HS-5 (cell line): ENCODE measurements at places on chromosomes 11 and 22.

DNA sequence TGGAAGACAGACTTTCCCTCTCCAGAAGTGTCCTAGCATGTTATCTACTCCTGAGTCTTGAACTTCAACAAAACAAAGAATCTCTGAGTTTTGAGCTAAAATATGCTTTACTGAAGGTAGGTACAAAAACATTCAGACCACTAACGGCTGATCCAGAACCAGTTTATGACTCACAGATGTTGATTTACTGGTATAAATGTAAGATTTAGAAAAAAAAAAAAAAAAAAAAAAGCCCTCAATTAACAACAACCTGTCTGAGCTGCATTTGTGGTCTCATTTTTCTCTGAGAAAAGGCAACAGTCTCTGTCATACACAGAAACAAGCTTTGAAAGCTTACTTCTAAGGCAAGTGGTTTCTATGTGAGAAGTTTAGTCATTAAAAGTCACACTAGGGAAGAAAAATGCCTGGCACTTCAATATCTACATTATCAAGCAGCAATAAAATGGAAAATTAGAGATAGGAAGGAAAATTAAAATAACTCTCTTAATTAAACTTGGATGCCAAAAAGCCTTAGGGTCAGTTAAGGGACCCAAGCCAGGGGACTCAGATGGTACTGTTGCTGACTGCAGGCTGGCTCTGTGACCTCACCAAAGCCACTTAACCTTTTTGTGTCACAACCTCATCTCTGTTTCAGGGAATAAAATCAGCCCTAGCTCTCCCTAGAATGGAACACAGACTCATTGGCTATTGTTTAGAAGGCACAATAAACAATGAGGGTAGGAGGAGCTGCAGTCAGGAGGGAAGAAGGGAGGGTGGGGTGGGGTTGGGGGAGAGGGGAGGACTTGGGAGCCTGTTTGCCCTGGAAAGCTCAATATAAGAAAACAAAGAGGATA is 61.7 kb downstream of the ETS1 start:
- DNase-seq: no peak

GRCh38 chr11:1109918-1110705 is 35.4 kb downstream of the MUC2 start:
- no peak for DNase-seq

DNA sequence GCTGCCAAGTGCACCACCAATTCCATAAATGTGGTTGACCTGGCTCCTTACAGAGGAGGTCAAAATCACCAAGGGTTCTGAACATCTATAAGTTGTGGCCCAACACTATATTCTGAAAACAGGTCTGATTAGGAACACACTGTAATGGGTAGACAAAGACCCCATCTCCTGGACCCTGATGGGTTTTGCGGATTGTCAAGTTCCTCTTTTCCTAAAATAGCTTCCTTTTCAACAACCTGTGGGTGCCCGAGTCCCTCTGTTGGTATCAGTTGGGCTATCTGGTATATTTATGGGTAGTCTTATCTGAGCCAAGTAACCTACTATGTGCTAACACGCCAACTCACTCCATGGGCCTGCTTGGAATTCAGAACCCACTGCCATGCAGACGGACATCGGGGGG is 9.9 kb upstream of the CACNG2 start:
- no peak for DNase-seq

DNA sequence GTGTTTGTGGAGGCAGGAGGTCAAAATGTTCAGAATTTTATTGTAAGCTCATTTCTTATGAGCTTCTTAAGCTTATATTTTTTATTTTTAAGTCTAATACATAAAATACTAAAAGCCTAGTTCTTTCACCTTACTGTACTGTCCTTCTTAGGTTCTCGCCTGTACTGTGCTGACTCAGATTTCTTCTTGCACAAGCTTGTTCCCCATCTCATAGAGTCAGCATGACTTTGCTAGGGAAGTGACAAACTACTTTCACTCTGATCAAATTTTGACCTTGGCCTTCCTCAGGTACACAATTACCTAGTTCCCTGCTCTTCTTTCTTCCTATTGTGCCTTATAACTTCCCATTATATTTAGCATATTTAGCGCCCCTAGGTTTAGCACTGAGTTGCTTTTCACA is 81.5 kb downstream of the STK33 start:
- no peak for DNase-seq

- DNase-seq: peak; percentile 55
These were observed 30.0 kb upstream of the MMP7 start for GRCh38 chr11:102560555-102561011.

GRCh38 chr22:49226096-49226495 is 601.6 kb downstream of the BRD1 start:
- DNase-seq: no peak

DNA sequence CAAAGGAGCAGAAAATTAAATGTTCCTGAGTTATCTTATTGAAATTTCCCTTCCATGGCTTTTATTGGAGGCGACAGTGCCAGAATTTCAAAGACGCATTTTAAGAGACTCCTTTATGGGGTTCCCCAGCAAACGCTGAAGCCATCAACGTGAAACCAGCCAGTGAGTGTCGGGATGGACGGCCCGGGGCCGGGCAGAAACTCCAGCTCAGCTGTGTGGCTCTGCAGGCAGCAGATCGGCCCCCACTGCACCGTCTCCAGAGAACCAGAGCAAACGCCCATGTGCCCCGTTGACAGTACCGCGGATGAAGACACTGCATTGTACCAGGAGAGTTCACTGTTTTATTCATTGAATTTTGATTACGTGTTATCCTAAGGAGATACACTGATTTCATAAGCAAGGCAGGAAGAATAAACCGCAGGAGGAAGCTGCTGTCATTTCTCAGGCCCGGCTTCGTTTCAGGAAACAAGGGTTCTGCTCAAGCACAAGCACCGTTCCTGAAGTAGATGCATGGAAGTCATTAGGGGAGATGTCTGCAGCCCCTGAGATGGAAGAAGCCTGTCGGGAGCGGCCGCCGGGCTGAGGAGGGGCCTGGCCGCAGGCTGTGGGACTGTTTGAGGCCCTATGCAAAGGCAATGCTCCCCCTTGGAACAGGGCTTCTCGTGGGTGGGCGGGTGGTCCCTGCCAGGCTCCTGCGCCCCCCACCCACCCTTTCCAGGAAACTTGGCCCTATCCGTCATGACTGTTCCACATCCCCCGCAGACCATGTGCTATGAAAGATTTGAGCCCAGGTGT is 639.7 kb downstream of the TBC1D22A start:
- DNase-seq: no peak

- no peak for DNase-seq
These were observed 37.0 kb downstream of the B3GAT1 start for GRCh38 chr11:134374891-134375550.

- no peak for DNase-seq
These were observed 189.8 kb downstream of the SNX19 start for GRCh38 chr11:130726234-130727037.

- no peak for DNase-seq
These were observed 9.8 kb upstream of the APOL6 start for GRCh38 chr22:35638410-35638809.
